ENCODE measurements at places on chromosomes 16 and 17.

GRCh38 chr16:51312363-51313150 is 161.5 kb upstream of the SALL1 start:
- no peak for DNase-seq

DNA sequence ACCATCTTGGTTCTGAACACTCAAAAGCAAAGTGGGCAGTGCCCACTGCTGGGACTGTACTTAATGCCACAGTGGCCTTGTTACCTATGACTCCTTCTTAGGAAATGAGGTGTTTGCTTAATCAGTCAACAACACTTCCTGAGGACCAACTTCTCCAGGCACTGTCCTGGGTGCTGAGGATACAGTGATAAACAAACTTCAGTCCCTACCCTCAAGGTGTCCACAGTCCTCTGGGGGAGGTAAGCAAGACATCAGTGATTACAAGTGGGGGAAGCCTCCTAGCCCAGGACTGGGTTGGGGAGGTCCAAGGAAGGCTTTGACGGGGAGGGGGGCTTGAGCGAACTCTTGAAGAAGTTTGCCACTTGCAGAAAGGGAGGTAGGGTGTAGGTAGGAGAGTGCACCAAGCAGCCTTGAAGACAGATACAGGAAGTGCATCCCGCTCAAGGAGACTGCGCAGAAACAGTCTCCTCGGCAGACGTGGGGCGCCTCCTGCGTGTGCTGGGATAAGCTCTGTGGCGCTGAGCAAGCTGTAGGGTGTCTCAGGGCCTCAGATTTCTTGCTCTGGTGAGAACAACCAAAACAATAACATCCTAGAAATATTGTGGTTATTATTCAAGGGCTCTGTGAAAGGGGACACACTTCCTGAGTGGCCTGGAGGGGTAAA is 2.6 kb upstream of the ABCC3 start:
- no peak for DNase-seq

GRCh38 chr16:85662976-85663830 is 25.6 kb downstream of the GINS2 start:
- no peak for DNase-seq

GRCh38 chr16:4385066-4385788 is 13.6 kb downstream of the VASN start:
- DNase-seq, result no peak

GRCh38 chr17:61404913-61405685 is 5.5 kb downstream of the TBX2 start:
- DNase-seq, result no peak

GRCh38 chr16:30669026-30669902 is 11.0 kb downstream of the FBRS start:
- no peak for DNase-seq

GRCh38 chr17:73297934-73298861 is 13.6 kb downstream of the CDC42EP4 start:
- DNase-seq, result no peak

GRCh38 chr16:82658796-82659195 is 32.0 kb downstream of the CDH13 start:
- DNase-seq, result peak; percentile 60

GRCh38 chr17:44053125-44053872 is 13.2 kb downstream of the LSM12 start:
- DNase-seq, result no peak

DNA sequence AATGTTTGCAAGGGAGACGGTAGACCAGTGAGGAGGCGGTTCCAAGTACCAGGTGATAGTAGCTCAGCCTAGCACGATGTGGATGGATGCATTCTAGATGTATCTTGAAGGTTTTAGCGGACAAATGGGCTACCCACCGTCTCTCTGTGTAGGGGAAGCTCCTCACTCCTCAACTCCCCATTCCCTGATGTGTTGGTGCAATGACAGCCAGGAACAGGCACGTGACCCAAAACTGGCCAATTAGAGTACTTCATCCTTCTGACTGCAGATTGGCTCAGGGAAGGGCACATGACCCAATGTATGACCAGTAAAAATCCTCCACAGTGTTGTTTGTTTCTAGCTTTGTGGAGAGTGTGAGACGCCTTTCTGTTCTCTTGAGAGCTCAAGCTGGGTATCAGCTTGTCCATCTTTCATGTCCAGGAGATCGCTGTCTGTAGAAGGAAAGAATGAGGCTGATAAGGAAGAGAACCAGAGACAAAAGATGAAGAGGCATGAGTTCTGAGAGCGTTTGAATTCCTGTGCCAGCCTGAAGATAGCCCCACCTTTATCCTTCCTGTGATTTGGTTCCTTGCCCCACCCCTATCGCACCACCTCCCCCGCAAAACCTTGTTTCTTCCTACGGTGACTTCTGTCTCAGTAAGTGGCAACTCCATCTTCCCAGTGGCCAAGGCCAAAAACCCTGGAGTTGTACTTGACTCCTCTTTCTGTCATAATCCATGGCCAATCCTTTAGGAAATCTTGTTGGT is 2.3 kb upstream of the BORCS6 start:
- DNase-seq, result peak; percentile 89

DNA sequence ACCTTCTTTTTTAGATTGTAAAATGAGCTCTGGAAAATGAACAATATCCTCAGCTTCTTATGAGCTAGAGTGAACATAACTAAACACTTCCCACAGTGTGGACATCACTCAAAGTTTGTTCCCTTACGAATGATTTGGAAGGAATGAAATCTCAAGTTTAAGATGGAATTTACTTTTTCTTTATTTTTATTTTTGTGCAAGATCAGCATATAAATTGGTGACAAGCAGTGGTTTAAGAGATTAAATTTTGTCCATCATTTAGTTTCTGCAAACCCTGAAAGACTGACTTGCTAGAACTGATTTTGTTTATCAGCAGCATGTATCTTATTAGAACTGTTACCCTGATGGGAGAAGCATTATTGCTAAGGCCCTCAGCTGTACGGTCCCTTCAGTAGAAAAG is 420.1 kb downstream of the CDH8 start:
- DNase-seq, result no peak

DNA sequence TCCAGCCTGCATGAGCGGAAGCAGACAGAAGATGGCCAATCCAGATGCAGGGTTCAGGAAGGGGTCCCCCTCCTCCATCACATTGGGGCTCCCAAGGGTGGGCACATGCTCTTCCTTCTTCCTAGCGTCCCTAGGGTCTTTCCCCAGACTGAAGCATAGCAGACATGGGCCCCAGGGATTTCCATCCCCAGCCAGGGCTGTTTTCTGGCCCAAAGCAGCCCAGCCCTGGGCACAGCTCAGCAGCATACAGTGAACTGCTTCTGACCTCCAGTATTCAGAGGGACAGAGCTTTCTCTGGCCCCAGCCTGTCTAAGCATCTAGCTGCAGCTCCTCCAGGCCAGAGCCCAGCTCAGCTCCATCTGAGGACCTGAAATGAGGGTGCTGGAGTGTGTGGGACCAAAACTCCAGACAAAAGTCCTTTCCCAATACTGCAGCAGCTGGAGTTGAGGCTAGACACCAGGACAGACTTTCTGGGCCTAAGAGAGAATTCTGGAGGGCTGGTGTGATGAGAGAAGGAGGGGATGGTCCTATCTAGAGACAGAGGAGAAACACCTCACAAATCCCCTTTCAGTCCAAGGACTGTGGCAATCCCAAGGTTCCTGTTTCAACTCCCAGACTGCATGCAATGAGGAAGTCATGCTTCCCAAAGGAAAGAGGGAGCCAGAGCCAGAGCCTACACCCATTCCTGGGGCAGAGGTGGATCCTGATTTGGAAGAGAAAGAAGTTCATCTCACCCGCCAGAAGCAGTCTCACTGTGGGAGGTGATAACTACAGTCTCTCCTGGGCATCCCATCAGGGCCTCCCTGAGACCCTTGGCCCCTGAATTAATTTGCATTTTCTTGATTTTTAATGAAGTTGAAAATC is 4.5 kb upstream of the FOXN1 start:
- DNase-seq, result no peak

DNA sequence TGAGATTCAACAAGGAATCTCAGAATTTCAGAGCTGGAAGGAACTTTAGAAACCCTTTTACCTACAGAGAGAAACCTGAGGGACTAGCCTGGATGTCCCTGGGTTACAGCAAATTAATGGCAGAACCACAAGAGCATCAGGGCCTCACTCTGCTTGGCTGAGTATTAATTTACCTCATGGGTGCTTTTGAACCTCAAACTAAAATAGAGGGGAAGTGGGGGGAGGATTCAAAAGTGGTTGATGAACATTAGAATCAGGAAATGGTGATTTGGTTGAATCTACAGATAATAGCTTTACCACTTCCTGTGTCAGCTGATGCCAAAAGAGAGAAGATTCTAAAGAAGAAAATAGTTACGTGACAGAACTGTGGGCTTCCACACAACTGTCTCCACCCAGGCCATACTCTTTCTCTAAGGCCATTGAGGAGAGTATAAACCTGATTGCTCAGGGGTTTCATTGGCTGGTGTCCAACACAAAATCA is 11.3 kb upstream of the SKAP1 start:
- DNase-seq, result no peak

DNA sequence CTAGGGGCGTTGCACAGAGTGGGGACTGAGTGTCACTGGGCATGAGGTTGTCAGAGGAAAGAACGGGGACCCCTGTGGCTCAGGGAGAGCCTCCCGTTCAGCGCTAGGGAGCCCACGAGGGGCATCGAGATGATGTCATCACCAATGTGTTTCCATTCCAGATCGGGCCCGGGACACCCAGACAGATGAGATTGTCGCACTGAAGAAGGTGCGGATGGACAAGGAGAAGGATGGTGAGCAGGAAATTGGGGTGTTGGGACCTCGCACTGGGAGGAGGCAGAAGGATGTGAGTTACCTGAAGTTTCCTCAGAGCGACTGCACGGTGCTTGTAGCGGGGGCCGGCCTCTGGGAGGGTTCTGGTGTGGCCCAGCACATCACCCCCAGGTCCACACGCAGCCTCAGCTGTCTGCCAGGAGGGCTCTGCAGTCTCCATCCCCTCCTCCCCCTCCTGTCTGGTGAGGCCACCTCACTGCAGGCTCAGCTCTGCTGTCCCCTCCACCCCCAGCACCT is 4.0 kb downstream of the CDK10 start:
- DNase-seq, result no peak

DNA sequence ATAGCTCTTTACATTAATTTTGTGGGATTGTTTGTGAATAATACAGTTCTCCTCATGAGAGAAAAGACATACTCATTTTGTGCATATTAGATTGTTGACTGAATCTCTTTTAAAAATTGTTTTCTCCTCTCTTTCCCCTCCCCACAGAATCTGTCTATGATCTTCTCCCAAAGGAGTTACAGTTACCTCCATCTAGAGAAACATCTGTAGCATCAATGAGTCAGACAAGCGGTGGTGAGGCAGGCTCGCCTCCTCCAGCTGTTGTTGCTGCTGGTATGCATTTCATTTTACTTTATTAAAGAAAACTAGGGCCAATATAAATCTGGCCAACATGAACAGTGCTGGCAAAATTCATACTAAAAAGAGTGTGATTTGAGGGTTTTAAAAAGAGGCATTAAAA is 60.5 kb downstream of the NFAT5 start:
- DNase-seq, result peak; percentile 40

- DNase-seq, result peak; percentile 95
Observed at GRCh38 chr17:57481910-57482391, 225.6 kb downstream of the MSI2 start.

DNA sequence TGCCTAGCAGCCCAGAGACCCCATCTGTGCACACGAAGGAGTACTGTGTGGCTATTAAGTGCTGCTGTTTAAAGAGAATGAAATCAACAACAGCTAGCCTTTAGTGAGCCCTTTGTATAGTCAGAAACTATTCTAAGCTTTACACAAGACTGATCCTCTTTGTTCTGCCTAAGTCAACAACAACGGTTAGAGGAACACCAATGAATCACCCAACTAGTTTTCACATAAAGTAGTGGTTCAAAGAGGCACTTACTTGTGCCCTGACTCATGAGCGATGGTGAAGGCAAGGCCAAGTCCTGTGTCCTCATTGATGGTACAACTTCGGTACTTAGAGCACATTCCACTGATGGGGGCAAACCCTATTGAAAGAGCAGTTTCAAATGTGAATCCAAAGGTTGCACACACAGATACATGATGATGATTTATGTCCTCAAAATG is 75.8 kb downstream of the ADAMTS18 start:
- peak; percentile 13 for DNase-seq

GRCh38 chr16:65793781-65794180 is 572.7 kb upstream of the CDH5 start:
- DNase-seq, result no peak

- no peak for DNase-seq
Observed at GRCh38 chr16:15587152-15587825, 55.7 kb downstream of the MARF1 start.

GRCh38 chr17:79942591-79943346 is 92.9 kb downstream of the TBC1D16 start:
- DNase-seq, result no peak

DNA sequence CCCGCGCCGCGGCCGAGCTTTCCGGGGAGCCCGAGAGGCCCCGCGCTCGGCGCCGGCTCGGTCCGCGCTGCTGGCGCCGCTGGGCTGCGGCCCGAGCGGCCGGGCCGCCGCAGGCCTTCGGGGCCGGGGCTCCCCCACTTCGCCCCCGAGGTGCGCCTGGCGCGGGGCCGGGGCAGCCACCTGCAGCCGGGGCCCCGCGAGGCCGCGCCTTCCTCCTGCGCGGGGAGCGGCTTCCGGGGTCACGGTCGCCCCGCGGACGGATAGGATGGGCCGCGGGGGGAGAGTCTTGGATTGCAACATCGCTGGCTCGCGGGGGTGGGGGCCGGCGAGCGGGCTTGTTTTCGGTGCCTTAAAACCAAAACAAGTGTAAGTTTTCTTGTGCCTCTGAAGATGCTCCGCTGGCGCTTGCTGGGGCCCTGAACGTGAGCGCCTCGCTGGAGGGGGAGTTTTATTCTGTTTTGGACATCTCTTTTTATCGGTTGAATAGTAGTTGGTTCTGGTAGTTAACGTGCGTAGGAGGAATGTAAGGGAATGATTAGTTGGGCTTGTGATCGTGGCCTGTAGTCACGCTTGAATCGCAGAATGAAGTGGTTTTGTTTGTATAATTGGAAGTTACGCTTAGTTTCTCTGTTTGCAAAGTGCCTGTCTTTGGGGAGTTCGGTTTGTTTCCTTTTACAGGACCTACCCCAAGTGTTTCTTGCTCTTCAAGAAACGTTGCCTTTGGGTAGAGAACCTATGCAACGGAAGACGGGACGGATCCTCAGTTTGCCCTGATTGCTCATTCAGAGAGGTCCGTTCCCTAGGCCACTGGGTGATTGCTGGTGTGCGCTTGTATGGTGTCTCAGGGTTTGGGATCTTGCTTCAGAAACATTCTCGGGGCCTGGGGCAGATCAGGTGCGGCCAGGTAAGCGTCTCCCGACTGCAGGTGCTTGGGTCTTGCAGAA is 724 bp downstream of the UBE2I start:
- no peak for DNase-seq

- no peak for DNase-seq
Observed at GRCh38 chr17:14748036-14748710, 447.3 kb downstream of the HS3ST3B1 start.

DNA sequence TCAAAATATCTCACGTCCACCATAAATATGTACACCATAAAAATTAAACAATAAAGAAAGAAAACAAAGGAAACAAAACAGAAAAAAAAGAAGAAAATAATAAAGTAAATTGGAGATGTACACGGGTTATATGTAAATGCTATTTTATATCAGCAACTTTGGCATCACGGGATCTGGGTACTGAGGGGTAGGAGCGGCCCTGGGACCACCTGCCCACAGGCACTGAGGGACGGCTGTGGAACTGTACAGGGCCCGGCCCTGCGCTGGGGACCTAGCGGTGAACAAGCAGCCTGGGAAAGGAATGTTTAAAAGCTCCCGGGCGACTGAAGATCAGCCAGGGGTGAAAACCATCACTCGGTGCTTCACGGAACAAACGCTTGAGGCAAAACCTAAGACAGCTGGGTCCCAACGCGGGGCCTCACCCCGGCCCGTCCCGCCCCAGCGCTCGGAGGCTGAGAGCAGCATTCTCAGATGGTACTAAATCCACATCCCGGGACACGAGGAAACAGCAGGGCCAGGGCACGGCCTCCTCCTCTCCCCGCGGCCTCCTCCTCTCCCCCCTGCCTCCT is 31.2 kb downstream of the NXN start:
- DNase-seq, result peak; percentile 66
